Neural crest cell (in vitro differentiated cells): ENCODE measurements at places on chromosomes 16 and 17. TPM values are rescaled to one million over a fixed set of nuclear protein-coding genes. Genes with fewer than 3 reads are reported as not detected.

Gene SRL
- 0.32 and 0.40 TPM in 2 replicates for total RNA-seq

Gene MC1R
- total RNA-seq = 7.7 and 8.3 TPM in 2 replicates

Gene NPW
- total RNA-seq = 0.82 and 1.3 TPM in 2 replicates

Gene C17orf50
- total RNA-seq = 0.23 TPM in 1 of 2 replicates, not detected in the other

Gene TUFM
- total RNA-seq = 197 and 205 TPM in 2 replicates

Gene SMIM5
- 0.32 TPM in 1 of 2 replicates, not detected in the other for total RNA-seq

Gene CA4
- total RNA-seq = 0.26 TPM in 1 of 2 replicates, not detected in the other

Gene AP1G1
- total RNA-seq = 95.9 and 98.6 TPM in 2 replicates

Gene MYCBPAP
- total RNA-seq = 1.2 and 1.7 TPM in 2 replicates

Gene GPR179
- total RNA-seq = 0.07 and 0.20 TPM in 2 replicates

Gene TSNAXIP1
- total RNA-seq = 6.6 and 7.5 TPM in 2 replicates

Gene FOXF1
- total RNA-seq = not detected in 2 replicates

Gene CYLD
- total RNA-seq = 10.1 and 11.9 TPM in 2 replicates

Gene STH
- not detected in 2 replicates for total RNA-seq

Gene KRT24
- total RNA-seq = not detected in 2 replicates

Gene CLDN9
- not detected in 2 replicates for total RNA-seq

Gene RTN4RL1
- 0.36 and 0.47 TPM in 2 replicates for total RNA-seq

Gene NCOR1
- 129 and 136 TPM in 2 replicates for total RNA-seq

Gene LASP1
- total RNA-seq = 87.4 and 94.3 TPM in 2 replicates

Gene ZDHHC1
- total RNA-seq = 9.5 and 10.2 TPM in 2 replicates

Gene ADORA2B
- 0.98 and 1.0 TPM in 2 replicates for total RNA-seq

Gene SULT1A1
- total RNA-seq = 0.96 and 1.7 TPM in 2 replicates

Gene MYOCD
- 0.09 and 0.23 TPM in 2 replicates for total RNA-seq

Gene GNG13
- not detected in 2 replicates for total RNA-seq

Gene SLC13A2
- not detected in 2 replicates for total RNA-seq

Gene FBXW10B
- total RNA-seq = 0.55 and 0.82 TPM in 2 replicates

Gene IL17C
- 0.23 TPM in 1 of 2 replicates, not detected in the other for total RNA-seq

Gene GAS2L2
- 0.12 and 0.16 TPM in 2 replicates for total RNA-seq
